ENCODE measurements at places on chromosomes 6 and 20.
A peak's percentile ranks its signal among the peaks of the same experiment; 100 is the strongest.

DNA sequence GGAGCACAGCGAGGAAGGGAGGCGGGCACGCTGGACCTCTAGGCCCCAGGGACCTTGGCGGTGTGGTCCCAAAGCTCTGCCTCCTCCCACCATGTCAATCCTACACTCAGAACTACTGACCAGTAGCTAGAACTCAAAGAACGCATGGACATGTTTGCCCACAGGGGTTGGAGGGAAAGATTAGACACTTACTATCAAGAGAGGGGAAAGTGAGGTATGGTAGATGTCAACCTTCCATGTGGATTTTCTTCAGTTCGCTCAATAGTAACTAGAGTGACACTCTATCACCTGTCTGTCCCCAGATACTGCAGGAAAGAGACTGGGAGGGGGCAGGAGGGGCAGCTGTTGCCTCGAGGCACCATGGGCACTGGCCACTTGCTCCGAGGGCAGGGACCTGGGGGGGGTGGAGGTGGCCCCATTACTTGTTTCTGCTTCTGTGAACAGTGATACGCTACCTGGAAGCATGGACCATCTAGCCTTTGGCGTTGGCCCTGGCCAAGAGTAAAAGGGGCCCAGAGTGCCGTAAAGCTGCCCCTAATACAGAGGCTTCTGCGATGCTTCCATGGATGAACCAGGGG is 912 bp upstream of the DIDO1 start:
- no peak for DNase-seq

- no peak for DNase-seq
Observed at GRCh38 chr6:166307082-166308032, 835 bp downstream of the PRR18 start.

- no peak for DNase-seq
Observed at GRCh38 chr20:8118039-8118438, 14.0 kb upstream of the PLCB1 start.

DNA sequence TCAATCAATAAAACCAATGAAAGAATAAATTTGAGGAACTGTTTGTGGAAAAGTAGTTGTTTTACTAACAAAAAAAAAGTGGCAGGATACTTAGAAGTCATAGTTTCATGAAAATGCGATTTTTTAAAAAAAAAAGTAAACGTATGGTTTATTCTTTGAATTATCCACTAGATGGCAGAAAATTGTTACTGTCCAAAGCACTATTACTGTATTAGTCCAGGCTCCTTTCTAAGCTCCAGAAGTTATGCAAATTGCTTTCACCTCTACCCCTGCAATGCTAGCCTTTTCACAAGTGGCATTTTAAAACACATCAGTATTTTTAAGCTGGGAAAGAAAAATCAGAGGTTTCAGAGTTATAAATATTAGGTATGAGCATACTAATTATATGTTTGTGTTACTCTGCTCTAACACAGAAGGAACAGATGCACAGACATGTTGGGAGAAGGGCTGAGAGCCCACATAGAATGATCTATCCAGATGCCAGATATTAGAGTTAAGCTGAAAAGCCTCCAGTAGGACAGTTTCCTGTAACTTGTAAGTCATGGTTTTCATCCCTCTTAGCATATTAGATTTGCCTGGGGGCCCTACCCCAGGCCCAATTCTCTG is 63.9 kb downstream of the FHL5 start:
- DNase-seq: peak; percentile 23

- DNase-seq: no peak
Observed at GRCh38 chr6:91669154-91669870, 1082.4 kb upstream of the MAP3K7 start.

DNA sequence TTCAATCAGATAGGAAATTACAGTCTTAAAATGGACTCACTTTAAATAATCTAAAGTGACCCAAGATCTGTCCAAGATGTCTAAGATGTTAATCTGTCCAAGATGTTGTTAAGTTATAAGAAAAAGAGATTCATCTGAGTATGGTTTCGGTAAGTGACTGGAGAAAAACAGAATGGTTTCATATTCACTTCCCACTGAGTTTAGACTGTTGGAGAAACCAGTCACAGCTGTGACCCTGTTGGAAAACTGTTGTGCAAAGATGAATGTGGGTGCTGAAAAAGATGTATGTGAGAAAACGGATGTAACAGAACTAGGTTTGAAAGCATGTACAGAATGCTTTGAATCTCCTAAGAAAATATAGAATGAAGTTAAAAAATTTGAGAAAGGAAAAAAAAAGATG is 325.9 kb downstream of the COL12A1 start:
- no peak for DNase-seq

DNA sequence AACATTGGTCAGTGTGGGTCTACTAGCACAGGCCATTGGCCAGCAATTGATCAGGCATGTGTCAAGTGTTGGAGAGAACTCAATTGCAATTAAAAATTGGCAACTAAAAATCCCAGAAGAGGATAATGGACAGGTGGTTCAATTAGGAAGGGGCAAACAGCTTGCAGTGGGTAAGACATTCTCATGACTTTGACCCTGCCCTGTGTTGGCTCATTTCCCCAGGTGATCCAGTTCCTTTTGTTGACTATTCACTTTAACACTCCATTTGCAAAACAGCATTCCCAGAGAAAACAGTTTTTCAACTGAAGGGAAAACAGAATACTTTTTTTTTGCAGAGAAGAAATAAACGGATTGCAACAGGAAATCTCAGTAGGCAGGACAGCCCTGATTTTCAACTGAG is 28.9 kb upstream of the SCGN start:
- DNase-seq: no peak

GRCh38 chr6:84346372-84346771 is 118.9 kb upstream of the CEP162 start:
- no peak for DNase-seq

DNA sequence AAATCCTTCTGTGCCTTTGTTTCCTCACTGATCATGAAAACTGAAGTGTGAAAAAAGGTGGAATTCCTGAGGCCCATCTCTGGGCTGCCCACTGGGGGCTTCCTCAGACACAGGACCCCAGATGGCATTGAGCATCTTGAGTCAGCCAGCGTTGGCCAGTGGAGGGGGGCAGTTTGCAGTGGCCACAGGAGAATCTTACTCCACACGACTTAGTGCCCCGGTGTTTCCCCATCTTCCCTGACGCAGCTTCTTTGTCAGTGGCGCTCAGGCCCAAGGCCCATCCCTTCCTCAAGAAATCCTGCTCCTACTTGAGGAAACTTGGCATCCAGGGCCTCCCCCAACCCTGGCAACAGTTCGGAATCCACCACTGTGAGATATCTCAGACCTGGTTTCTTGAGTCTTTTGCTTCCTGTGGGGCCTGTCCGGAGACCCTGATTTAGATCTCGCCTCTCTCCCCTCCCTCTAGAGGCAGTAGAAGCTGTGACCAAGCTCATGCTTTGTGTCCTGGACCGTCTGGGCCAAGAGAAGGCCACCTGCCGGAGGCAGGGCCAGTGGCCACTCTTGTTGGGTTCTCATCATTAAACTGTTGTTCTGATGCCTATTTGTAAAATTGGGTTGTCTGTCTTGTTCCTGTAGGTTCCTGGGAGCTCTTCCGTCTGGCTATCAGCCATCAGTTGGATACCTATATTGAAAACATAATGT is 20.2 kb upstream of the DLGAP4 start:
- DNase-seq: no peak

DNA sequence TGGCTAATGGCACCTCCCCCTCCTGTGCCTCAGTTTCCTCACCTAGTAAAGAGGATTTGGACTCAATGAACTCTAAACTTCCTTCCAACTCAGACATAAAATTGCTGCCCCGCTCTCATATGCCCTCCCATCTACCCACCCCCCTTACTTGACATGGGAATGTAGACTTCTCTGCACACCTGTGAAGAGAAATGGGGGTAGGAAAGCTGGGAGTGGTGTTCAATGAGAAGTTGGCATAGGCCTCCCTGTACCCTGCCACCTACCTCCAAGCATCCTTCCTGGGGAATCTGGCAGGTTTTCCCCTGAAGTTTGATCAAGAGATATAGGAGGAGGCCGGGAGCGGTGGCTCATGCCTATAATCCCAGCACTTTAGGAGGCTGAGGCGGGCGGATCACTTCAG is 3.9 kb upstream of the POU5F1 start:
- no peak for DNase-seq

DNA sequence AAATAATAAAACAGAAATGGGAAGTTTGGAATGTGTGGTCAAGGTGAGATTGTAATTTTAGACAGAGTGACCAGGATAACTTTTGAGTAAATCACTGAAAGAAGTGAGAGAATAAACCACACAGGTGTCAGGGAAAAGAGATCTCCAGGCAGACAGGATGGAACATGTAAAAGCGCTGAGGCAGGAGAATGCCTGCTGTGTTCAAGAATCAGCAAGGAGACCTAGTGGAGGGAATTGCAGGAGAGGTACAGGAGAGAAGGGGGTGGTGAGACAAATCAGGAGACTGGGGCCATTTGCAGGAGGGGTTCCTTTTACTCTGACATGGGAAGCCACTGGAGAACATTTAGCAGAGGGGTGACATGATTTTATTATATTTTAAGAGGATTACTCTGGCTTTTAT is 456.7 kb downstream of the NKAIN2 start:
- DNase-seq: no peak

DNA sequence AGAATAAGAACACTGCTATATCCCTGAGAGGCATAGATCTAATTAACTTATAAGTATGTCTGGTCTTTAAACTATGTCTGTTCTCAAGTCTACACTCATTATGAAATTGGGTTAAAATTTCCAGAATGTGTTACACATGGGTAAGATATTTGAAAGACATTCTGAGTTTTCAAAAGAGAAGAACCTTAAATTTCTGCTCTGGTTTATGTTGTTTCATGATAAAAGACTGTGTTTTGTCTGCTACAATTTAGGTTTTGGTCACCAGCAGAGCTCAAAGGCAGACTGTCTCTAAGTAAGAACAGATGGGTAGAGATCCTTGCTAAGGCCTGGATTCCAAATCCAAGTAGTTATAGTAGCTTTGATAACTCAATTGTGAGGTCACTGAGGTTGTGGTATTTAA is 6.0 kb downstream of the STMND1 start:
- no peak for DNase-seq

DNA sequence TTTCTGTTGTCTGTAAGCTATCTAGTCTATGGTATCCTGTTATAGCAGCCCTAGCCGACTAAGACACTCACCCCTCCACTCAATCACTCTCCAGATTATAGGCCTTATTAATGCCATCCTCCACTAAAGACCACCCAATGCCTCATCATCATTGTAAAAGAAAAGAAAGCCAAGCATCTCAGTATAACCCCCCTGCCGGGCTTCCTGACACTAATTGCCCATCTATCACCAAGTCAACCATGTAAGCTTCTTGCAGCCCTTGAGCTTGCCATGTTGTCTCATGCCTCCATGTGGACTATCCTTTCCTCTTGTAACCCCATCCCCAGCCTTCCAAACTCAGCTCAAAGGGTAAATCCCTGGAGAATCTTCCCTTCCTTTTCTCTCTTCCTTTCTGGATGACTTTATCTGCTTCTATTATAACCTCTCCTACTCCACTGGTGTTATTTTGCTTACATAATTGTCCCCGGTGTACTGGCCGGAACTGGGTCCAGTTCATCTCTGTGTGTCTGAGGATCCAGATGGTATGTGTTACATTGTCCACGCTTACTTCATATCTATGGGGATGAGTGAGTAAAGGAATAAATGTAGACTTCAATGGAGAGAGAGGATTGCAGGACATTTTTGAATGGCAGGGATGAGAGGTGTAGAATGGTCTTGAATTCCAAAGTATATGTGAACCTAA is 202.9 kb upstream of the SOX4 start:
- no peak for DNase-seq

- no peak for DNase-seq
Observed at GRCh38 chr6:71229477-71229876, 59.1 kb upstream of the OGFRL1 start.

DNA sequence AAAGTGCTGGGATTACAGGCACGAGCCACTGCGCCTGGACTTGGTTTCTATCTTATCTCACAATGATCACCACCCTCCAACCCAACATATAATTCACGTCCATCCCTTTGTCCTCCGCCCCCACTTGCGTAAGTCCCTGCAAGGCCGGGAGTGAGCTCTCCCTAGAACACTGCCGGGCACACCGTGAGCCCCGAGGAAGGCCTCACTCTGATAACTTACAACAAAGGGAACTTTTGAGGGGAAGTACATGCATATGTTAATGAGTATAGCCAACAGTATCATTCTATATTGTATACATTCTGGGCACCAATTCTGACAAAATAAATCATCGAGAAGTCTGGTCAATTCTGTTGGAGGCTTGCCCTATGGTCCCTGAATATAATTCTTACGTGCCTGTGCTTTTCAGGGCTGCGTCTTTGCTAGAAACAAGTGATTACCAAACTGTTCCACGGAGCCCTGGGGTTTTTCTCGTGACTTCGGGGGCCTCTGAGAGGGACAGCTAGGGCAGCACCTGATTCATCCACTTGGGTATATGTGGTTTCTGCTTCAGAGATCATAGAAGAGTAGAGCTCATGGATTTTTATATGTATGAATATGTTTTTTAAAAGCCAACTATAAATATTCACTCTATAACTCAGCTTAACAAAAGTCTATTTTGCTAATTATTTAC is 469.8 kb upstream of the AGPAT4 start:
- DNase-seq: no peak

DNA sequence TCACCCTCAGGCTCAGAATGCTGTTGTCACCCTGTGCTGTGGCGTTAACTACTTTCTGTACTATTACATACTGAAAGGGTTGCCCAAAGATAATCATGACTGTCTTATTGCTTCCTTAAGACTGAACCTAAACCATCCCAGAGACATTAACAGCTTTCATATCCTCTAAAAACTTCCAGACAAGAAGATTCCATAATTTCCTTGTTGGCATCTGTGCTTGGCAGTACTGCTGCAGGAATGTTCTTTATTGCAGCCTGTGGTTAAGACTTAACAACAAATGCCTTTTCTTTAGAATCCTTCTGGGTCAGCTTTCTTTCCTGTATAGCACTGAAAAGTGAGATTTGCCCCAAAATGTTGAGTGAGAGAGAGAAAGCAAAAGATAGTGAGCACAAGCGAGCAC is 109.7 kb downstream of the GJA10 start:
- DNase-seq: peak; percentile 32

- DNase-seq: no peak
Observed at GRCh38 chr20:43923322-43923721, 8.7 kb downstream of the TOX2 start.

DNA sequence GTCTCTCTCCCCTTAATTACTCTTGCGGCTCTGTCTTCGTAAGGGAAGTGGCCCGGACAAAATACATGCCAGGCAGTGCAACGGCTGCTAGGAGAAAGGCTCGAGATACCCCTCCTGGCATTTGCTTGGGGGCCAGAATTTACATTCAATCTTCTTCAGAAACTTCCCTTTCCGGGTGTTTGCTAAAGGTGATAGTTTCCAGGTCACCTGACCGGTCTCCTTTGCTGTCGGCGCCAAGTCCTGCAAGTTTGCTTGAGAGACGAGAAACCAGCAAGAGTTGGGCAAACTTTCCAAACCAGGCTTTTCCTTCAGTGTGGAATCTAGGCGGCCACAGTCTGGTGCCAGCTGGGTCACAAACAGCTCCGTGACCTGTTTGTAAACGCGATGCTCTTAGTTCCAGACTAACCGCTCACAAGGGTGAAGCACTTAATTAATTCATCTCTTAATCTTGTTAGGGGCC is 563 bp upstream of the SRSF3 start:
- no peak for DNase-seq

- no peak for DNase-seq
Observed at GRCh38 chr6:6486595-6486994, 101.9 kb upstream of the LY86 start.

Data from astrocyte of the cerebellum (primary cell).